Left forelimb (tissue), 1 donor: ENCODE measurements at places on chromosomes 12 and 14.

- no peak for DNase-seq
Observed at GRCh38 chr12:113373969-113374368, 15.6 kb downstream of the PLBD2 start.

DNA sequence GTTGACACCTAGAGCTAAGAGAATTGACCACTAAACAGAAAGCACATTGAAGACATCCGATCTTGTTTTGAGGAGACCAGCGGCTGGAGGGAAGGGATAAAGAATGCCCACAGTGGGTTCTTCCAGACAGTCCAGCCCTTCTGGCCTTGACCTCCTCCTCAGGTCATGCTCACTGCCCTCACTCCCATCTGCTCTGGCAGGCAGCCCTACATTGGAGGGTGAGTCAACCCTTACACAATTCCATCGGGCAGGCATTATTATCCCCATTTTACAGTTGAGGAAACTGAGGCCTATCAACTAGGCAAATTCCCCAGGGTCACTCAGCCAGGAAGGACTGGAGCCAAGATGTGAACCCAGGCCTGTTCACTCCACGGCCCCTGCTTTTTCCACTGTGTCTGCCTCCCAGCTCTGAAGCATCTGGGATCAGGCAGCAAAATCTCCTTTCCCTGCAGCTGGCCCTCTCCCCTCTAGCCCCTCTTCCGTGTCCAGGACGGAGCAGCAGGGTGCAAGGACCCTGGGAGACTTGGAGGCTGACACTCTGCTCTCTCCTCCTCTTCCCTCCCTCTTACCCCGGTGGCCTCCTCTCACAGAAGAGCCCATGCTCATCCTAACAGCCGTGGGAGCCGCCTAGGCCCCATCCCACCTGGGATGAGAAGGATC, 5.3 kb downstream of the SCNN1A start:
- no peak for DNase-seq

DNA sequence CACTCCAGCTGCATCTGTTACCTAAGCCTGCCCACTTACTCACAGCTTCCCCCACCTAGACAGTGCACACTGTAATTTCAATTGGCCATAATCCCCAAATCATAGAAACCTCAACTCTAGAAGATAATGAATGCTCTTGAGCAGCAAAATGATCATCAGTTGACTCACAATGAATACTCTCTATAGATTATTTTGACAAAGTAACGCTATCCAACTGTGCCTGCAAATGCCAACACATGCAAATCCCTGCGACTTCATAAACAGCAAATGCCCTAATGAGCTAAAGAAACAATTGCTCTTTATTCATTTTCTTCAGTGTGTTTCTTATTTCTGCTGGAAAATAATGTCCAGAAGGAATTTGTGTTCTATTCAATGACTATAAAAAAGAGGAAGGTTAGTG, 319.5 kb downstream of the PAWR start:
- DNase-seq: no peak

- DNase-seq: no peak
Observed at GRCh38 chr12:129873111-129873832, 30.6 kb downstream of the TMEM132D start.

- DNase-seq: no peak
Observed at GRCh38 chr14:72986857-72987256, 40.0 kb downstream of the ZFYVE1 start.
